ENCODE measurements at places on chromosomes 6 and 20.
A peak's percentile ranks its signal among the peaks of the same experiment; 100 is the strongest.

DNA sequence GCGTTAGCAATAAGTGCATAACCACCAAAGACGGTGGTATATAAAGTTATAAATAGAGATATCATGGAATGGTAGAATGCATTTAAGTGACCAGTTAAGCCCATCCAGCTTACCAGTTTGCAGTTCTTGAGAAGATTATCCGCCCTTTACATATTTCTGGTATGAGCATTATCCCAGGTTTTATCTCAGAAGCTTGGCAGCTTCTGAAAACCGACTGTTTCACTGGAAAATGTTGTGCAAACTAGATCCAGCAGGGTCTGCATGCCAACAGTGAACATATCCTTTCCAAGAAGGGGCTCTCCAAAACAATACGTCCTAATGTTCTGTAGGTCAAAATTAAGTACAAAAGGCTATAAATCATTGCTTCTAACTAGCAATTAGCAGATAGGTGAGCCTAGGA, 29.5 kb upstream of the SHLD1 start:
- no peak for DNase-seq

GRCh38 chr6:28969129-28969528, 36.0 kb downstream of the ZNF311 start:
- DNase-seq: no peak

DNA sequence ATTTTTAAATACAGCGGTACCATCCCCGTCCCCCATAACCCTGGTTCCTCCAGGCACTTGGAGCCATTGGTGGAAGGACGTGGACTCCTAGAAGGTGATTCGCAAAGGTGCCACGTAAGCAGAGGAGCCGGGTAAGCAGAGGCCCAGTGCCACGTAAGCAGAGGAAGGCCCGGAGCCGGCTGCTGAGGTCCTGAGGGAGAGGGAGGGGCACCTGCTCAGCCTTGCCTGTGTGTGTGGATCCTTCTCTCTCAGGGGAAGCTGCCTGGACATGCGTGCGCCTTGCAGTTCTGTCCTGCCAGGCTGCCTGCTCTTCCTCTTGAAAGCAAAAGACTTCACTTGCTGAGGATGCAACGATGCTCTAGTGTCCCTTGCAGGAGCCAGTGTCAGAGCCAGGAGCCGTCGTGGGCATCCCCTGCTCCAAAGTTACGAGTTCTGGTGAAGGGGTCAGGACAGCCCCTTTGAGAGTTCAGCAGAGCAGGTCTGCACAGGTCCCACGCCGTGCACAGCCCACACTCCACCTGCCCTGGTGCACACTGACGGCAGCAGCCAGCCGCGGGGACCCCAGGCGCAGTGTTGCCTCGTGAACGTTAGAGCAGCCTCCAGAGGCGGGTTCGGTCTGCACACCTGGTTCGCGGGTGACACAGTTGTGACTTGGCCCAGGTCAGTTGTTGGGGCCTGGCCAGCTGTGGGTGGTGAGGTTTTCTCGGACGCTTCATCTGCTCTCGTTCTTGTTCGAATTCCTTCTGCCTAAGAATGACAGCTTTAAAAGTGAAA, 1.9 kb upstream of the NKAIN4 start:
- no peak for DNase-seq

GRCh38 chr20:6209093-6209492, 86.3 kb upstream of the FERMT1 start:
- DNase-seq: no peak

- DNase-seq: no peak
These were observed 842 bp downstream of the POLR1C start for GRCh38 chr6:43517505-43518357.

- DNase-seq: no peak
These were observed 66.0 kb upstream of the ADGRG6 start for GRCh38 chr6:142235791-142236190.

GRCh38 chr6:158703111-158703836, 53.4 kb downstream of the SYTL3 start:
- DNase-seq: no peak

DNA sequence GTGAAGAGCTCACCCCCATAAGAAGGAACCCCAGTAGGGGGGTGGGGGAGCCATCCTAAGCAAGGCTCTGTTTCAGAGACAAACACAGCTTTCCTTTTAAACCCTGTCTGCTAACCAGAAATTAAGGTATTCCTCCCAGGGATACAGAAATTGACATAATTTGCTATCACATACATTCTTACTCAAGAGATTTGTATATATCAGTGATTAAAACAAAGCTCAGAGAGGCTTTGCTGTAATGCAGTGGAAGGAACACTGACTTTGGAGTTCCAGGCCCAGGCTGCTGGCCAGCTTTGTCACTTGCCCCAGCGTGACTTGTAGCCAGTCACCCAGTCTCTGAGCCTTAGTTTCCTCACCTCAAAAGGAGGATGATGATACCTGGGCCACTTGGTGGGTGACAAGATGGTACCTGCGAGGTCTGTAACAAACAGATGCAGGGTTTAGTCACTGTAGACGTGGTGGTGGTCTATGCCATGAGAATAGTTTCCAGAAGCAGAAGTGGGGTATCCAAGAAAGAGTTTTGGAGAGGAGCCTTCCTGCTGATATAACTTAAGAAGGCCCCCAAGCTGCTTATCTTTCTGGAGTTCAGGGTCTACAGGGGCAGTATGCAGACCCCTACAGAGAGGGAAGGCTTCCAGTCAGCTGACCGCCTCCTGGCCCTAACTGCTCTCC, 3.2 kb upstream of the FOXF2 start:
- no peak for DNase-seq

- DNase-seq: no peak
These were observed 16.1 kb upstream of the ZBTB22 start for GRCh38 chr6:33333666-33334065.

GRCh38 chr20:43914311-43915210, at the start of gene TOX2:
Gene TOX2 (plus strand): TSS chr20:43914852. CDS start chr20:43914892, 40 bp downstream.
- DNase-seq: peak; percentile 44

DNA sequence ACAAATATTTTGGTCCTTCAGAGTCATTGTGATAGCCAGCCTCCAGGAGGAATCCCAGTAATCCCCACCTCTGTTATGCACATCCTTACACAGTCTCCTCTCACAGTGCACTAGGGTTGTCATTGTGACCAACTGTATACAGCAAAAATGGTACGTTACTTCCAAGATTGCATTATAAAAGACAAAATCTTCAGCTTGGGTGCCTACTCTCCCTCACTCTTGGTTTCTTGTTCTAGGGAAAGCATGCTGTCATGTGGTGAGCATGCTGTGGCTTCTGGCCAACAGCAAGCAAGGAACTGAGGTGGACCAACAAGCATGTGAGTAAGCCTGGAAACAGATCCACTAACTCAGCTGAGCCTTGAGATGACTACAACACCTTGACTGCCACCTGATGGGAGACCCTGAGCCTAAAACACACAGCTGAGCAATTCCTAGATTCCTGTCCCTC, 130.1 kb upstream of the DST start:
- DNase-seq: no peak

GRCh38 chr6:132931936-132932514, 117.7 kb downstream of the RPS12 start:
- no peak for DNase-seq

GRCh38 chr6:120945905-120946594, 388.2 kb downstream of the TBC1D32 start:
- DNase-seq: no peak

GRCh38 chr20:24702501-24703283, 233.3 kb downstream of the SYNDIG1 start:
- DNase-seq: no peak

GRCh38 chr6:15887491-15888461, 224.9 kb upstream of the DTNBP1 start:
- DNase-seq: no peak

GRCh38 chr6:122798099-122798641, 9.1 kb downstream of the SMPDL3A start:
- no peak for DNase-seq

DNA sequence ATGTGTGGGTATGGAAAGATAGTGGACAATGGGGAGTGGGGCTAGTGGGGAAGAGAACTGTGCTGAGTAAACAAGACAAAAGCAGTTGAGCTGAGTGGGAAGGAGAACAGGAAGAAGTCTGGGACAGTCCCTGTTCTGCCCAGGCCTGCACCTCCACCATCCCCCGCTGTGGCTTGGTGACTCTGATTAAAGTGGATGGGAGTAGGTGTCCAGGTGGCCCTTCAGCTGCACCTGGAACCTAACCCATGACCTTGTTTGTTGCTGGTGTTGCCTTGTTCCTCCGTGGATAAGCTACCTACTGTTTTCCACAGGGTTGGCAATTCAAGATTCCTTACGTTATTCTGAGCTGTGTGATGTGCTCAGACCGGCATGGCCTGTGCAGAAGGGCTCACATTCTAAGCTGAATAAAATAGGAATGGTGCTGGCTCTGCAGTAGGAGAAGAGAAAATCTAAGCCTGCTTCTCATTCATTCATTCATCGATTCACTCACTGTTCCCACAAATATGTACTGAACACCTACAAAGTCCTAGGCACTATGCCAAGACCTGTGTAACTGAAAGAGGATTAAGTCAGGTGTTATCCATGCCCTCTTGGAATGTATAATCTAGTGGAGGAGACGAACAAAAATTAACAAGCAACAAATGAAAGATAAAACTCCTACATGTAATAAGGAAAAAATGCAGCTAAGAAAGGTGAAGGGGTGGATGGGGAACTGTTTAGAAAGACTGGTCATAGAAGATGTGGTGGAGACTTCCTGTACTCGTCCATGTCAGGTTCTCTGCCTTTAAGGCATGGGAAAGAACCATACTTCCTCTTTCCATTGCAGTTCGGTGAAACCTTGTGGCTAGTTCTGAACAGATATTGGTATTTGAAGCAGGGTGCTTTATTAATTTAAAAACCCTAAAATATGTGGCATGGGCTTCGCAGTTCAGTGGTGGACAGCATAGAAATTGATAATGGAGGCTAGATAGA, 10.1 kb upstream of the CALHM6 start:
- no peak for DNase-seq

DNA sequence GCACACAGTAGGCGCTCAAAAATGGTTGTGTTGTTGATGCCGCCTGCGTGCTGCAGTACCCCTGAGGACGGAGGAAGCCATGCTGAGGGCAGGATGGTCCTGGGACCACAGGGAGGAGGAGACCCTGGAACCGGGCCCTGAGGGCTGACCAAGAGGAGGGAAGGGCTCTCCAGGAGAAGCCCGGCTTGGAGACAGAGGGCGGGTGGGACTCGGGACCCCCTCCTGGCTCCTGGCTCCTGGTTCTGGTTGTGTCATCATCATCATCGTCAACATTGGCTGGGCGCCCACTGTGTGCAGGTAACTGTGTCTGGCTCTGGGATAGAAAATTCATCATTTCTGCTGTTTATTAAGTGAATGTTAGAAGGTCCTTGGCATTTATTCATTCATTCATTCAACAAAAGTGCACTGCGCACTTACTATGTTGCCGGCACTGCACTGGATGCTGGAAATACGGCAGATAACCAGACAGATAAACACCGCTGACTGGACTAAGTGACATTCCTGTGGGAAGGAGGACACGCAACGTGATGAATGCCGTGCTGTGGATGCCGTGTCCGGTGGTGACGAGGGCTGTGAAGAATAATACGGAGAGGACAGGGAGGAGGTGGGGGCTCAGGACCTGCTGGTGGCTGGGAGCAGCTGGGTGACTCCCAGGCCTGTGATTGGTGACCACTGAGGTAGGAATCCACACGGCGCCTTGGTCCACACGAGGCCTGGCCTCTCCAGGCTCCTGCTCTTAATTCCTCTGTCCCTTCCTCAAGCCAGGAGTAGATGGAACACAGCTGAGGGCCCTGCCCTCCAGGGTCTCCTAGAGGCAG, 35.3 kb downstream of the SPDEF start:
- DNase-seq: no peak

GRCh38 chr20:35226126-35226883, at the start of gene MMP24:
Gene MMP24 (plus strand): TSS chr20:35226690. CDS start chr20:35226739, 49 bp downstream.
- DNase-seq: no peak

DNA sequence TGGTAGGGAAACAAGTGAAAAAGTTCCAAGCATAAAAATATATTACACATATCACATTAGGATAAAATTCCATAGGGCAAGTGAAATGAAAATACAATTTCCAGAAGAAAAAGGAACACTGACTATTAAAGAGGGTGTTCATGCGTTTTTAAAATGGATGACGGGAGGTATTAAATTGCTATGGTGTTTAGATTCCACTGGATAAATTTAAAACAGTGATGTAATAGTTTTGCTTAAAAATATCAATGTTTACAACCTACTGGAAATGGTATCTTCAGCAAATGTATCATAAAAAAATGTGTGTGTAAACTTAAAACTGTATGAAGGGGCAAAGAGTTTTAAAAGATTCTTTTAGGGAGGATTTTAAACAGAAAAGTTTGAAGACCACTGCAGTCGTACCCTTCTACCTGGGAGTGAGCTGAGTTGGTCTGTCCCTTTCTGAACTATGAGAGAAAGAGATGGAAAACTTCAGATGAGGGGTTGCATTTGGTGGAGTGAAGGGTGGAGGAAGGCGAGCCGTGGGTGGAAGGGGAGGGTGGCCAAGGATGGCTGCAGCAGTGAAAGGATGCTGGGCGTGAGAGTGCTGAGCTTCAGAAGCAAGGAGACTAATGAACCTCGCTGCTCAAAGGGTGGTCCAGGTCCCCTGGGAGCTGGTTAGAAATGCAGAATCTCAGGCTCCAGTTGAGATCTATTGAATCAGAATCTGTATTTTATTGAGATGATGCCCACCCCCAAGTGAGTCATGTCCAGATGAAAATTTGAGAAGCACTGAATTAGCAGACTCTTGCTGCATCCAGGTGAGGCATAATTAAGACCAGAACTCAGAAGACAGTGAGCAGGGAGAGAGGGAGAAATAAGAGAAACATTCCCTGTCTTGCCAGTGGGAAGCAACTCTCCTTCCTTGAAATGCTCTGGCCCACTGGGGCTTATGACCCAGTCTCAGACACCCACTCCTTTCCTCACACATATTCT, 54.5 kb upstream of the MRPS10 start:
- no peak for DNase-seq

- no peak for DNase-seq
These were observed 464.3 kb upstream of the BTBD3 start for GRCh38 chr20:11453430-11453829.

DNA sequence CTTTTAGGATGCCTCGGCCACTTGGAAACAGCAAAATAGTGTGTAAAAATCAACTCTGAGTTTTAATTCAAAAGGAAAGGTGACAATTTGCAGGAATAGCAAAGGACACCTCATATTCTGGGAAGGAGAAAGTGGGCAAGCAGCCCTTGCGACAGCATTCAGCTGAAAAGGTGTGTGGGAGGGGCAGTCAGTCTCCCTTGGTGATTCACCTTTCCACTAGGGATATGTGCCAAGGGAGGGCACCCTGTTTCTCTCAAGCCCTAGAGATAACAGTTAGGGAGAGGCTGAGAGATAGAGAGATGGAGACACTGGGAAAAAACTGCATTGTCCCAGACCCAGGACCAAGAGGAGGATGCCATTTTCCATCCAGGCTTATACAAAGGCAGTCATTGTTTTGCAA, 228.1 kb downstream of the EPM2A start:
- DNase-seq: no peak

- DNase-seq: no peak
These were observed 131.9 kb upstream of the ZNF217 start for GRCh38 chr20:53725575-53725970.

DNA sequence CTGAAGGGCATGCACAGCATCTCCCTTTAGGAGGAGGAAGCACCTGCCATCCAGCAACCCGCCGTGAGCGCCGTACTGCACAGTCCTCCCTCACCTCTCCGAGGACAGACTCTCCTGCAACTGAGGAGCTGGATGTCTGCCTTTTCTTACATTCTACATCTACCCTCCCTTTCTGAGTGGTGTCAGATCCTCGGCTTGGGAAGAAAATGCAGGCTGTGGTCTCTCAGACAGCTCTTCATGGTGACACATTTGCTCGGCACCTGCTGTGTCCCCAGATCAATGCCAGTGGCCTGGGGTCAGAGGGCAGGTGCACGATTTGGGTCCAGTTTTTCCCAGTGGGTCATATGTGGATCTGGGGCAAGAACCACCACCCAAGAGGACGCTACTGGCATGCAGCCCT, 40.1 kb upstream of the BHLHE23 start:
- DNase-seq: no peak
